ENCODE measurements at places on chromosomes 12 and 14.
A peak's percentile ranks its signal among the peaks of the same experiment; 100 is the strongest.

- no peak for DNase-seq
These were observed 3.3 kb downstream of the ISM2 start for GRCh38 chr14:77495334-77495733.

- no peak for DNase-seq
These were observed 6.1 kb downstream of the RAPGEF3 start for GRCh38 chr12:47752552-47752951.

- DNase-seq = peak; percentile 31
These were observed 96.4 kb downstream of the SCARB1 start for GRCh38 chr12:124767066-124767821.

- peak; percentile 72 for DNase-seq
These were observed 762 bp downstream of the C12orf57 start for GRCh38 chr12:6944381-6945186.

- DNase-seq = no peak
These were observed 700.6 kb downstream of the DIO2 start for GRCh38 chr14:79510659-79511058.

DNA sequence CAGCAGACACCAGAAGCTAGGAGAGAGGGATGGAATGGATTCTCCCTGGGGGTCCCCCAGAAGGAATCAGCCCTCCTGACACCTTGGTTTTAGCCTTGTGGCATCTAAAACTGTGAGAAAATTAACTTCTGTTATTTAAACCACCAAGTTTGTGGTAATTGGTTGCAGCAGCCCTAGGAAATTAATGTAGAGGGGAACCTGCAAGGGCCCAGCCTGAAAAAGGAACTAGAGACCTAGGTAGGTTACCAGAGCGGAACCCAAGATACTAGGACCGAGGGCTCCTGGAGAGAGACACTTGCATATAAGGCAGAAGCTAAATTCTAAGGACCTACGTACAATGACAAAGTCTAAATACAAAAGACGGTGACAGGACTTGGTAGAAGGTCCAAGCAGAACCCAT is 8.1 kb upstream of the DENND5B start:
- no peak for DNase-seq

- no peak for DNase-seq
These were observed 35.0 kb downstream of the CORO1C start for GRCh38 chr12:108696111-108696995.

DNA sequence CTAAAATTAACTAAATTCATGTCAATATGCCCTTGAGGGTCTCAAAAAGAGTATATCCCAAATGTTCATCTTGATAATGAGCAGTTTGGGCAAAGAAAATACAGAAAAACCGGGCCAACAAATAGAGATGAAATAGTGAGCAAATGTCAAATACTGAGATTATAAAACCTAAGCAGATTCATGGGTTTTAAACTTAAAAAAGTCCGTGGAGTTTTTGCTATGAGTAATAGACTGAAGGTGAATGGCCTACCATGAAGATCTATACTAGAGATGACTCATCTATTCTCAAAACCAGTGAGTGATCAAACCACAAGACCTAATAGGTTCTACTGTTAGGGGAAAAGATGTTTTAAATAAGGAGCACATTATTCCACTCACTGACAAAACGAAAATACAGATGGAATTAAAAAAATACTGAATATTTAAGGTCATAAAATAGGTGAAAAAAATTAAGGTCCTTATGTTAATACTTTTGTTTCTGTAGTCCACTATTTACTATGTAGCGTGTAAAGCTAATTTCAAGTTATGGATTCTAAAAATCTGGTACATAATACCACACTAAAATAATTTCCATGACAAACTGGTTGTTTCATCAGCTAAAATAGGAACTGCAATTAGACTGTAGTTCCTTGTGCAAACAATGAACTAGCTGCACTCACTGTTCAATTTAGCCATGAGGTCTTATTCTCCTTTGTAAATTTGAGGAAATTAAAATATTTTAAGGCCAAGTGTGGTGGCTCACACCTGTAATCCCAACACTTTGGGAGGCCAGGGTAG is 5.0 kb downstream of the HNRNPC start:
- no peak for DNase-seq

DNA sequence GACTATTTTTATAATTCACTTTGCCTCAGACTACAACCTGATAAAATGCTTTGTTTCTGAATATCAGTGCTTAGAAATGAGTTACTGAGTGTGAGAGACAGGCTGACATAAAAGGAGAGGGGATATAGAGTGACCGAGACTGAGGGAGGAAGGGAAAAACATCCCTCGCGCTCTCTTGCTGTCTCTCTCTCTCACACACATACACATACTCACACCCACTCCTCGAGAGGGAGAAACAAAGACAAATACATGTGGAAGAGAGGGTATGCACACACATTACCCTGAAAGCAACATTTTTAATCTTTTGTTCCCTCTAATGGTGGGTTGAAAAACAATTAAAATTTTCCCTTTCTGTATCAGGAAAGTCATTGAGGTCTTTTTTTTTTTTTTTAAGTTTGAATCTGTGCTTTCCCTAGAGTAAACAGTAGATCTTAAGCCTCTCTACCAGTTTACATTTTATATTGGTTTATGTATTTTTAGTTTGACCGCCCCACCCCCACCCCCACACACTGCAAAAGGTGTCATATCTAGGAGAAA is 45.3 kb downstream of the FRS2 start:
- no peak for DNase-seq

DNA sequence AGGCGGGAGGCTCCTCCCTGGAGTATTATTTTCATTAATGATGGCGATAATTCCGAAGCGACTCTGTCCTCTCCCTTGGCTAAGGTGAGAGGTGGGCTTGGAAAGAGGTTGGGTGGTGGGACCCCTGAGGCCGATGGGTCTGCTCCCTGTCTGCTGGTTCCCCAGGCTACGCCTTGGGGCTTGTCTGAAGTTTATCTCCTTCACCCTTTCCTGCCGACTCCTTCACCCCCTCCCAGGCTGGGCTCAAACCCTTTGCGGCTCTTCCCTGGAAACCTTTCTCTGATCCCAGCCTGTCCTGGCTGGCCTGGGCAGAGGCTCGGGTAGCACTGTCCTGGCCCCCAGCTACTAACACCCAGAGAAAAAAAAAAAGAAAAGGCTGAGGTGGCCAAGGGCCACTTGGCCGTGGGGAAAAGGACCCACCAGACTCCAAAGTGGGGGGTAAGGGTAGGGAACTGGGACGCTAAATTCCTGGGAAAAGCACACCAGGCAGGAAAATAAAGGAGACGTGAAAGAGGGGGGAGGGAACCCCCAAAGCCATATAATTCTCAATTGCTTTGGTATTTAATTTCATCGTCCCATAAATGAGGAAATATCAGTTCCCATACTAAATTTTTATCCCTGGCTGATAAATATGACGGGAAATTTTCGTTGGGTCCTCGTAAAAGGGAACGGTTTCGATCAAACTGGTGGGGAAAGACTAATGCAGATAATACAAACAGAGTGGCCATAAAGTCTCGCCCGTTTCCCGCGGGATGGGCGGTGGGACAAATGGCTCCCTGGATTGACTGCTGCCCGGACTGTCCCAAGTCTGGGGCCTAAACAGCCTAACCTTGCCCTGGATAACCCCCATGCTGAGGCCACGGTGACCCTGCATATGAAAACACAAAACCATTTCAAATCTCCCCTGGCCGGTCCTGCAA is 2.0 kb upstream of the HOXC10 start:
- DNase-seq = no peak

GRCh38 chr12:95790033-95790916 is at the start of gene NTN4:
TSS of gene NTN4 (minus strand) at chr12:95790764. CDS start at chr12:95790309, 455 bp downstream.
- no peak for DNase-seq

DNA sequence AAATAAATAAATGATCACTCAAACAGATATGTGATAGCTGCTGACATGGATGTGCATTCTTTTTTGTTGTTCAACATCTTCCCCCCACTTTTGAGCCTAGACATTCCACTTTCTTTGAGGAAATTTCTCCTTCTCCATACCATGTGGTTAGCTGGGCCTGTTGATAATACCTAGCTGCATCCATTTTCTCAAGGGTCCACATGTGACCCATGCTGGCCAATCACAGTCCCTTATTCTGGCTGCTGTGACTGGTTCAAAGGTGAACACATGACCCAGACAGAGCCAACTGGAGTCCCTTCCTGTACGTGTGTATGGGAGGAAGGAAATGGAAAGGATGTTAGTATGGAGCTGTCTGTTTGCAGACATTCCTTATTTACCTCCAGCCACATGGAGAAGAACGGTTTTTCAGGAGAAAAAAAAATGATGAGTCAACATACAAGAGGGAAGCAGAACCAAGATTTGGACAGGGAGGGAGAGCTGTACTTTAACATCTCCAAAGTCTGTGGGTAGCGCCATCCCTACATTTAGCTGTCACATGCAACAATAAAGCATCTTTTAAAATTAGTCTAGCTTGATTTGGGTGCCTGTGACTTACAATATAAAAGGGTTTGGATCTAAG is 391.7 kb upstream of the TBX3 start:
- no peak for DNase-seq

DNA sequence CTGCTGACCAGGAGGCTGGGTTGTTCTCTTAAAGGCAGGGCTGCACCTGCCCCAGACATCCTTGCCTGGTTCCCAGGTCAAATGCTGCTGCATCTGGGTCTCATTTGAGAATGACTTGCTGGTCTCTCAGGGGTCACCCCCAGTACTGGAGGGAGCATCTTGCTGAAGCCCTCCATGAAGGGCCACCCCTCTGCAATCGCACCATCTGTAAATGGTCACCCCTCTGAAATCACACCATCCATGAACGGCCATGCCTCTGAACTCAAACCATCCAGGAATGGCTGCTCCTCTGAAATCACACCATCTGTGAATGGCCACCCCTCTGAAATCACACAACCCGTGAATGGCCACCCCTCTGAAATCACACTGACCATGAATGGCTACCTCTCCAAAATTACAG is 7.3 kb upstream of the SERPINA6 start:
- DNase-seq = no peak

GRCh38 chr12:109493938-109494337 is 16.5 kb downstream of the UBE3B start:
- DNase-seq = no peak

GRCh38 chr12:6294156-6295093 is 16.1 kb upstream of the PLEKHG6 start:
- no peak for DNase-seq

GRCh38 chr12:124399622-124400021 is 104.7 kb downstream of the RFLNA start:
- DNase-seq = no peak

- DNase-seq = no peak
These were observed 41.6 kb downstream of the RHOJ start for GRCh38 chr14:63245893-63246292.

DNA sequence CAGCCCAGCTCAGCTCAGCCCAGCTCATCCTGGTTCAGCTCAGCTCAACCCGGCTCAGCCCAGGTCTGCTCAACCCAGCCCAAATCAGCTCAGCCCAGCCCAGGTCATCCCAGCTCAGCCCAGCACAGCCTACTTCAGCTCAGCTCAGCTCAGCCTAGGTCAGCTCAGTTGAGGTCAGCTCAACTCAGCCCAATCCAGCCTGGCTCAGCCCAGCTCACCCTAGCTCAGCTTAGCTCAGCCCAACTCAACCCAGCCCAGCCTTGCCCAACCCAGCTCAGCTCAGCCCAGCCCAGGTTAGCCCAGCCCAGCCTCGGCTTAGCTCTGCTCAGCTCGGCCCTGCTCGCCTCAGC is 332.3 kb downstream of the TMEM121 start:
- DNase-seq = no peak

GRCh38 chr12:78759367-78759766 is 105.2 kb upstream of the SYT1 start:
- DNase-seq = no peak

- no peak for DNase-seq
These were observed 5.8 kb upstream of the KCNA5 start for GRCh38 chr12:5037795-5038357.

DNA sequence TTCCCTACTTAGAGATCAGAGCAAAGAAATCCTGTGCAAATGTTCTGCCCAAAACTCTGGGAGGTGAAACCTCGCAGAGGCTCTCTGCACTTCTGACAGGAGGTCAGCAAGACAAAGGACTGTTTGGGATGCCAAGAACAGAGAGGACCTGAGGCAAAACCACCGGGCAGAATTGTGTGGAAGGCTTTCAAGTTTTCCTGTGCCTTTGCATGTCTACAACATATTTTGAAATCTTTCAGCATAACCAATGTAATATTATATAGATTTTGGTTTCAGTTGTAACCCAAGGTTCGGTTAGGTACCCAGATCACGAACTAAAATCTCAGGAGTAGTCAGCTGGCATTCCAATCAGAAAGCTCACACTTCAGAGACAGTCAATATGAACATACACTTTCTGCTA is 99.4 kb upstream of the PLEKHA5 start:
- DNase-seq = no peak

DNA sequence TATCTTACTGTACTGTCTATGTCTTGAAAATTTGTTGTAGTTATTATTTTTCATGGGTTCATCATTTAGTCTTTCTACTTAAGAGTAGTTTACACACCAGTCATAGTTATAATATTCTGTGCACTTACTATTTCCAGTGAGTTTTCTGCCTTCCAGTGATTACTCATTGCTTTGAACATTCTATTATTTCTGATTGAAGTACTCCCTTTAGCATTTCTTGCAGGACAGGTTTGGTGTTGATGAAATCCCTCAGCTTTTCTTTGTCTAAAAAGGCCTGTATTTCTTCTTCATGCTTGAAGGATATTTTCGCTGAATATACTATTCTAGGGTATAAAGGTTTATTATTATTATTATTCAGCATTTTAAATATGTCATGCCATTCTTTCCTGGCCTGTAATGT is 66.8 kb downstream of the TSPAN8 start:
- DNase-seq = no peak

- DNase-seq = no peak
These were observed 750 bp downstream of the CS start for GRCh38 chr12:56299308-56299852.

DNA sequence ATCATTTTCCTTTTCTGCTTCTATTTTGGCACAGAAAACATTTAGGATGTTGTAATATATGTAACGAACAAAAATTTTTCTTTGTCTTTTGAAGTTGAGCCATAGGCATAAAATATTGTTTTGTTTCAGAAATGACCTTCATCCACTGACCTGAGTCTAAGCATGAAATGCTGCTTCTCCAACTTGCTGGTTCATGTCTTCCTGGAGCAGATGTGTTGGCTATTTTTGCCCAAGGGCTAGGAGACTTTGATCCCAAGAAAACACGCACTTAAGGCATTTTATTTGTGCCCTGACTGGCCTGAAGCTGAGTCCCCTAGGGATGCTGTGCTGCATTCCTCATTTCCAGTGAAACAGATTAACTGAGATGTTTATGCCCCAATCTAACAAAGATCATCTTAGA is 27.2 kb upstream of the ALG10B start:
- DNase-seq = no peak

DNA sequence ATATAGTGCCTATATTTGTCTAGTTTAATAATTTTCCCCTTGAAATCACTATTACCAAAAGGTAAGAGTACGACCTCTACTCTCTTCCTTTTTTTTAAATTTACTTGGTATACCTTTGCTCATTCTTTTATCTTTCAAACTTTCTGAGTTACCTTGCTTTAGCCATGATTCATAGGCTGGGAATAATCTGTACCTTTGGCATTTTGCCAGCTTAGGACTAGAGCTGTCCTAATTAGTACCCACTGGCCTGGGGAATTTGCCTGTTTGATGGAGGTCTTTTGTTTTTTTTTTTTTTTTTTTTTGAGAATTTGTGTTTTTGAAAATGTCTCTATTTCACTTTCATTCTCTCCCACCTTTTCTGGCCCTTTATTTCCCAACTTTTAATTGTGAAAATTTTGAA is 8.7 kb upstream of the SLC4A8 start:
- no peak for DNase-seq

Data from NK-92 treated with Interleukin-12 subunit alpha and Interleukin-12 subunit beta, amount 100 ng/mL, for 24 hours (cell line).